Endothelial cell (in vitro differentiated cells): ENCODE measurements at places on chromosomes 12 and 14. TPM values are rescaled to one million over a fixed set of nuclear protein-coding genes. Genes with fewer than 3 reads are reported as not detected.

Gene P2RX2
- total RNA-seq: not detected

Gene DBX2
- not detected for total RNA-seq

Gene SERPINA6
- total RNA-seq: not detected

Gene SLC5A8
- not detected for total RNA-seq

DNA sequence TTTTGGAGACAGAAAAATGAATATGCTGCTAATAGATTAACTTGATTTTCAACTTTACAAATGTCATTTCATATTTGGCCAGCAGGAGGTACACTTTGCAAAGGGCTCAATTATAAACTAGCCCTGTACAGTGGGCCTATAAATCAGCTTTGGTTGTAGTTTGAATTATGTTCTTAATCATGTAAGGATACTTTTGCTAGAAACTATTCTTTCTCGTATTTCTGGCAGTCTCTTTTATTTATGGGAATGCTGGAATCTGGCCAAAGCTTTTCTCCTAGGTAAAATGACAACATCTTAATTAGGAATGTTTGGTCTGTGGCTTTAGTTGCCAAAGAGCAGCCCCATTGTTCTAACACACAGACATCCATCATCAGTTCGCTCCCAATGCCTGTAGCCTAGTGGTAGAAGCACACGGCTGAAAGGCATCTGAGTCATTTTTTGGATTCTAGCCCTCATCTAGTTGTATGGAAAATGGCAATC lies 1322.3 kb upstream of the SEL1L start:
- DNase-seq: no peak

DNA sequence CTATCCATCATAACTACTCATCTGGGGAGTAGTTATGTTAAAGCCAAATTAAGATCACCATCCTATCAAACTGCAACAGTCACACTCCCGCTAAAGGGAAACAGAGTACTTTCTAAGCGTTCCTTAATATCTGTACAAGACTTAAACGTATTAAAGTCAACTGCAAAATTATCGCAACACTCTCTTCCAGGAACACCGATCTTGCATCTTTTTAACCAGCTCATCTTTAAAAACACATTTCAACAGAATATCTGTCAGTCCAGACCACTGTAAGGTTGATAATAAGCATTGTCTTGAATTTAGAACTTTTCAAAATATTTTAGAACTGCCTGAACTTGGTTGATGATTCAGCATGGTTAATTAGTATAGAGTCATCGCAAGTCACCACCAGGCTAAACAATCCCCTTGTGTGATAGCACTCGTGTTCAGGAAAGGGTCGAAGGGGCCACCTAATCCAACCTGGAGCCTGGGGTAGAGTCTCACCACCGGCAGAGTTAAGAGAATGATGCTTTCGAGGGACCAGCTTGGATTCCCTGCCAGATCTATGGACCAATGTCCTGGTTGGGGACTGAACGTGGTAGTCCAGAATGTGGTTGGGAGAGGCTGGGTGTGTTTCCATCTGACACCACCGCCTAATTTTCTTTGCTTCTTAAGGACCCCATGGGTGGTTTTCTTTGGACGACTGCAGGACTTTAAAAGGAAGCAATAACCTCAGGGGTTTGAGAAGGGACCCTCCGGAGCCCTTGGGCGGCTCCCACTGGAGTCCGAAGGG lies 890 bp downstream of the SPTLC2 start:
- peak; percentile 7 for DNase-seq

- no peak for DNase-seq
Observed at GRCh38 chr14:55957950-55958349, 160.3 kb upstream of the PELI2 start.

GRCh38 chr12:102120564-102120873 lies 536 bp downstream of the PARPBP start:
- no peak for DNase-seq

- peak; percentile 65 for DNase-seq
Observed at GRCh38 chr12:97960741-97961608, 498.4 kb downstream of the RMST start.

GRCh38 chr12:6452245-6452943 lies 552 bp downstream of the TAPBPL start:
- DNase-seq: no peak

DNA sequence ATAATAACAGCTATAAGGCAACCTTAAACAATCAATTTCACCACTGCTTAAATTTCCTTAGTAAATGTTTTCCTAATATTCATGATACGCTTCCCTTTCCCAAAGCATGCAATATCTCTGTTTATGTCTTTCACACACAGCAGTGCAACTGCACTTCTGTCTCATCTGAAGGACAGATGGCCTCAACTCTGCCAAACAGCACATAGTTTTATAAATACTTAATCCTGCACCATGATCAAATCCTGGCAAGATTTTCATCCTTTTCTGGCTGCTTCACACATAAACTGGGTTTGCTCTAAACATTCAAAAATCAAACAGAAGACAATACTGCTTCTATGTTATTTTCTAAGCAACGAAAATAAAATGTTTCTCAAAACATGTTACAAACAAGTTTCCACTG lies 266.3 kb downstream of the ITPR2 start:
- DNase-seq: no peak

GRCh38 chr14:24329073-24329663 lies 5.7 kb downstream of the ADCY4 start:
- DNase-seq: no peak

- no peak for DNase-seq
Observed at GRCh38 chr12:51793201-51793600, 55.3 kb downstream of the FIGNL2 start.

- peak; percentile 34 for DNase-seq
Observed at GRCh38 chr12:107917912-107918800, 143.7 kb downstream of the ASCL4 start.
